ENCODE measurements at places on chromosomes 2 and 18.

- no peak for DNase-seq
These were observed 40.4 kb upstream of the SLC25A52 start for GRCh38 chr18:31801078-31801477.

- DNase-seq = no peak
These were observed 46.7 kb downstream of the PXDN start for GRCh38 chr2:1697601-1698000.

GRCh38 chr2:207352978-207353671 is 176.6 kb upstream of the CREB1 start:
- DNase-seq = no peak

GRCh38 chr2:33500177-33500576 is 23.7 kb downstream of the RASGRP3 start:
- DNase-seq = no peak

DNA sequence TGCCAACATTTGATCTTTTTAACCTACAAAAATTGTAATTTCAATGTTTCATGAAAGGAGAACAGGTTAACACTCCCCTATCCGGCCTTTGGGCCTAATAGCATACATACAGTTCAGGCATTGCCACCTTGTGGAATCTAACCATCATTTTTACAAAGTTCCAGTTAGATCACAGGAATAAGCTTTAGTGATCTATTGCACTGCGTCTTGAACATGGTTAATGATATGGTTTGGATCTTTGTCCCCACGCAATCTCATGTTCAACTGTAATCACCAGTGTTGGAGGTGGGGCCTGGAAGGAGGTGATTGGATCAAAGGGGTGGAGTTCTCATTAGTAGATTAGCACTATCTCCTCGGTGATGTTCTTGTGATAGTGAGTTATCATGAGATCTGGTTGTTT is 58.2 kb upstream of the NEUROD1 start:
- no peak for DNase-seq

GRCh38 chr2:196088203-196088602 is 19.6 kb upstream of the DNAH7 start:
- DNase-seq = no peak

GRCh38 chr2:40130251-40130994 is 321.5 kb downstream of the SLC8A1 start:
- DNase-seq = no peak

DNA sequence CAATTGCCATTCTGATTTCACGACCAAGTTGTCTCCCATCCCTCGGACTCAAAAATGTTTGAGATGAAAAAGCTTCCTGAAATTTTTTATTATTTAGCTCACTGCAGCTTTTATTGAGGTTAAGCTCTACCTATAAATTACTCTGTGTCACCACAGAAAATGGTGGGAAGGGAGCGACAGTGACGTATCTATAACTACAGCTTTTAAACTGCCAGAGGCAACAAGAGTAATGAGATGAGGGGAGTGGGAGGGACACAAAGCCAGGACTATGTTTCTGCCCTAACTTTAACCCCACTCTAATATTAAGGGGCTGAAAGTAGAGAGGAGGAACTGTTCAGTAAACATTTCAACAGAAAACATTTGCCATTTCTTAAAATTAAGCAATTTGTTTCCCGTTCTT is 37.4 kb downstream of the SMAD2 start:
- DNase-seq = no peak

GRCh38 chr18:47191961-47192360 is 15.8 kb upstream of the IER3IP1 start:
- DNase-seq = no peak

DNA sequence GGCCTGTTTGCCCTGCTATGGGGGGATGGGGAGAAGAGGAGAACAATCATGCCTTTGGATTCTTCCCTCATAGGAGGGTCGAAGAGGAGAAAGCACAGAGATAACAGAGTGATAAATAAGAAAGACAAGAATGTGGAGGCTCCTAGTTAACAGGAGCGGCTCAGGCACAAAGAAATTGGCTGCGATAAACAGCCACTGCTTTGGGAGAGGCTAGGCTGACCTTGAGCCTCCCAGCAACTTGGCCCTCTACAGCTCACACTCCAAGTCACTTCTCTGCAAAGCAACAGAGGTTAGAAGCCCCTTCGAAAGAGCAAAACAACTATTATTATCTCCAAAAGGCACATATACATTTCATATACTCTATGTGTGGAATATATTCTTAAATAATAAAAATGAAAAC is 69.5 kb downstream of the ZBTB7C start:
- no peak for DNase-seq

- DNase-seq = no peak
These were observed 428.6 kb upstream of the SYT4 start for GRCh38 chr18:43705850-43706249.

- DNase-seq = no peak
These were observed 8.6 kb downstream of the CLIP4 start for GRCh38 chr2:29123617-29124349.

DNA sequence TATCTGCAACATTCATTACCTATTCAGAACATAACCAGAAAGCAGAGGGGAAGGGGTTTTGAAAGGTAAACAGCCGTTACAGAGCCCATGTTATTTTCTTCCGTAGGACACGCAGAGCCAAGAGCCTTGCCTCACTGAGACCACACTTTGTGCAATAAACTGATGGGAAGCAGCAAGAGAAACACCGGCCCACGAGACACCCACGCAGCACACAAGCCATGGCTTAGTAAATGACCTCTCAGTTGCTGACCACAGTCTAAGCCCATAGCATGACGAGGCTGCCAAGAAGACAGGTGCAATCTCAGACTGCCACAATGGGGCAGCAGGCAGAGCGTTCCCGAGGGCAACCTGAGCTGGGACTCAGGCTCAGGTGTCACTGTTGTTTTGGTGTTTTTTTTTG is 59.6 kb downstream of the CABYR start:
- DNase-seq = no peak

GRCh38 chr2:219218217-219218731 is 484 bp downstream of the ABCB6 start:
- no peak for DNase-seq

- DNase-seq = no peak
These were observed 844 bp upstream of the VSNL1 start for GRCh38 chr2:17539611-17540092.

DNA sequence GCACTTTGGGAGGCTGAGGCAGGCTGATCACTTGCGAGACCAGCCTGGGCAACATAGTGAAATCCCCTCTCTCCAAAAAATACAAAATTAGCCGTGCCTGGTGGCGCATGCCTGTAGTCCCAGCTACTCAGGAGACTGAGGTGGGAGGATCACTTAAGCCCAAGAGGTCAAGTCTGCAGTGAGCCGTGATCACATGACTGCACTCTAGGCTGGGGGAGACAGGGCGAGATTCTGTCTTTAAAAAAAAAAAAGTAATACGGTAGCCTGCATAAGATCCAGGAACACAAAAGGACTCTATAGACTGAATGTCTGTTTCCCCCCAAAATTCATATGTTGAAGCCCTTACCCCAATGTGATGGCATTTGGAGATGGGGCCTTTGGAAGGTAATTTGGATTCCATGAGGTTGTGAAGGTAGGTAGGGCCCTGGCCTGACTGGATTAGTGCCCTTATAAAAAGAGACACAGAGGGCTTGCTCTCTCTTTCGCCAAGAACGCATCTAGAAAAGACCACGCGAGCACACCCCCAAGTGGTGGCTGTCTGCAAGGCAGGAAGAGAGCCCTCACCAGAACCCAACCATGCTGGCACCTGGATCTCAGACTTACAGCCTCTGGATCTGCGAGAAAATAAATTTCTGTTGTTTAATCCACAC is 17.0 kb downstream of the MBOAT2 start:
- DNase-seq = no peak

- DNase-seq = peak; percentile 71
These were observed 34.2 kb downstream of the CHRNA1 start for GRCh38 chr2:174729797-174730697.

DNA sequence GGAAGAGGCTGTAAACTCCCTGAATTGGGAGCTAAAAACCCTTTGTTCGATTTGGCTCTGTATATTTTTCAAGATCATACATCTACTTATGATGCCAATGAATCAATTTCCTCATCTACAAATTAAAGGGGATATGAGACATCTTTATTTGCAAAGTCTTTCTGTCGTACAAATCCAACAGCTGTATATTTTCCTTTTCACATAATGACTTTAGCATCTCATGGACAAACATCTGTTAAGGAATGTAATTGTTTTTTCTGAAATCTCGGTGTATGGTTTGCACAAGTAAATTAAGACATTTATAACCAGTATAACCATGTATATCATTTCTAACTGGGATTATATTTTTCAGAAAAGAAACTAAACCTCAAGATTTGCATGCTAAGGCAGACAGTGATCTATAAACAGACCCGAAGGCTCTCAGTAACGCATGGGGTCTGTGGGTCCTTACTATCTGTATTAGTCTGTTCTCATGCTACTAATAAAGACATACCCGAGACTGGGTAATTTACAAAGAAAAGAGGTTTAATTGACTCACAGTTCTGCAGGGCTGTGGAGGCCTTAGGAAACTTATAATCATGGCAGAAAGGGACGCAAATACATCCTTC is 130.8 kb downstream of the SLC8A1 start:
- DNase-seq = no peak

- DNase-seq = no peak
These were observed 234.2 kb downstream of the TCF4 start for GRCh38 chr18:55353806-55354205.

- no peak for DNase-seq
These were observed 363.8 kb downstream of the NCKAP5 start for GRCh38 chr2:133204421-133204820.

- no peak for DNase-seq
These were observed 18.4 kb upstream of the REV1 start for GRCh38 chr2:99507937-99508818.

DNA sequence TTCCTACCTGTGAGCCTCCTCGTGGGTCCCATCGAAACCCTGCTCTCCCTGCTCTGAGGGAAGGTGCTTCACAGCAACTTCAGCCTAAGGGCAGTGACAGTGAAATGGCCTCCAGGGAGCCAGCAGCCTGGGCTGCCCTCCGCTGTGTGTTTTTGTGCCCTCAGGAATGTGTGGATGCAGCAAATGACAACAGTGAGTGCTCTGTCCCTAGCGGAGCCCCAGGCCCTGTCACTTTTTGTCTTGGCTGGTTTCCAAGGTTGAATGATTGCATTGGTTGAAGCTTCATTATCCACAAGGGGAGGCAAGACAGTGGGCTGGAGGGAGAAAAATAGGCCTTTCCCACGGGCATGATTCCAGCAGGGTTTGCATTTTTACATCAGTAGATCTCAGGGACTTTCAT is 42.9 kb downstream of the STON1 start:
- no peak for DNase-seq

- DNase-seq = peak; percentile 37
These were observed 42.1 kb downstream of the SRSF7 start for GRCh38 chr2:38708900-38709566.

GRCh38 chr2:8469709-8470493 is 212.0 kb upstream of the ID2 start:
- peak; percentile 18 for DNase-seq

GRCh38 chr18:41829647-41830516 is 125.2 kb upstream of the PIK3C3 start:
- no peak for DNase-seq

DNA sequence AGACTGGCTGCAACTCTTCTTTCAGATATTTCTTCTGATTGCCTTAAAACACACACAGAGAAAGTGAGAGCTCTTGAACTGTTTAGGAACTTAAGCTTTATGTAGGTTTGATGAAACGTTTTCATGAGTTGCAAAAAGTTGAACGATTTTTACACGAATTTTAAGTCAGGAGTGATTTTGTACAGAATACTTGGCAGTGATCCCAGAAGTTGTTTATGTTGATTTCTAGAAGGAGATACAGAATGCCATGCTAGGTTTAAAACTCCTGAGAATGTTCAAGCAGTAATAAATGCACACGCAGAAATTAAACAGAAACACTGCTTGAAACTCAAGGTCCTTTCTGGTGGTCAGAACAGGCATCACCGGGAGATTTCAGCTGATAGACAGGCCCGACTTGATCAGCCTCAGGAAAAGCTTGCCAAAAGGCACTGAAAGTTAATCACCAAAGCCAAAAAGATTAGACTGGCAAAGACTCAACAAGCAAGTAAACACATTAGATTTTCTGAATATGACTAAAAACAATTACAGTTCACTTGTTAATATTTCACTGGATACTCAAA is 123.1 kb downstream of the SOCS6 start:
- DNase-seq = no peak

DNA sequence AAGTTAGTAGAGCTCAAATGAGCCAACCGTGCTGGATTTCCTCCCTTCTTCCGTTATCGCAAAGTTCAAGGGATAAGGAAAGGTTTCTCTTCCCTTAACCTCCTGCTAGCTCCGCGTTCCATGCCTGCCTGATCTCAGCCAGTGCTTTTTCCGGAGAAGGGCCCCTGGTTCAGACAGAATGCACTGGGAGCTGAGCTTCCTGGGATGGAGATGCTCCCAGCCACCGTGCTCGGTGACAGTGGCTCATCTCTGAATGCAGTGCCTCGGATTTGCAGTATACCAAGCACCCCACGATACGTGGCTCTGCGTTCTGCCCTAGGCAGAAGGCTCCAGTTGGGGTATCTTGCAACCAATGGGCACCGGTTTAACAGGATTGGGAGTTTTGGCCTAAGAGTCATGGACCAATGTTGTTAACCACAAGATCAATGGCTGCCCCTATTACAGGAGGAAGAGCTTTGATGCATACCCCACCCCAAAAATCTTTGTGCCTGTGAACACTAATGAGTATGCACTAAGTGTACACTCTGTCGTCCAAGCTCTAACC is 876 bp downstream of the CNTNAP5 start:
- no peak for DNase-seq

DNA sequence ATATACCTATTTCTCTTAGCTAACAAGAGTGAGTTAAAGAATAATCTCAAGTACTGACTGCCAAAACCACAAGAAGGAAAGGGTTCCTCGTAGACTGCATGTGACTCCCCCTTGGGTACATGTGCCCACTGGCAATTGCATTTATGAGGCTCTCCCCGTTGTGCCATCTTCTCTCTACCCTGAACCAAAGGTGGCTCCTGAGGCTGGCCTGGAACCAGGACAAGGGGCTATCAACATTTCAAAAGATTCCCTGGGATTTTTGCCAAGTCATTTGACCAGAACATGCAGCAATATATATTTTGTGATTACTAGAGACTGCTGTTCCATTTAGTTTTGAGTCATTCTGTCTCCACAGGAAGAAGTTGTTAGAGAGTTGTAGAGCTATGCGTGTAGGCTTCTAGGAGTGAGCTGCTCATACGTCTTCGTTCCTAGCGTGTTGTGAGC is 45.8 kb downstream of the LAMA3 start:
- no peak for DNase-seq

DNA sequence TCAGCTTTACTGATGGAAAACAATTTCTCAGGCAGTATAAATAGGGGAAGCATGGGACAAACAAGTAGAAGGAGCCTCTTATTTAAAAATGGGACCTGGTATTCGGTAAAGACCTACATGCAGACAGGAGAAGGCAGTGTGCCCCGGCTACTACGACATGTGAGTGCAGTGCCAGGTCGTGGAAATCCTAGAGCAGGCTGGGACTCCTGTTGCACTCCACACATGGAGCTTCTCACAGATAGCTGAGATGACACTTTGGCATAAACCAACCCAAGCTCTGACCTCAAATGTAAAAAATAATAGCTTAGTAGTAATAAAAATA is 885 bp upstream of the DSEL start:
- peak; percentile 30 for DNase-seq

GRCh38 chr18:79645291-79645983 is 34.2 kb upstream of the CTDP1 start:
- DNase-seq = no peak

GRCh38 chr18:46246101-46246500 is 141.9 kb downstream of the HAUS1 start:
- no peak for DNase-seq
